ENCODE measurements at places on chromosomes 16 and 17. TPM values are rescaled to one million over a fixed set of nuclear protein-coding genes. Genes with fewer than 3 reads are reported as not detected.

GRCh38 chr17:42212382-42212781, 18.1 kb upstream of the GHDC start:
- DNase-seq = no peak

DNA sequence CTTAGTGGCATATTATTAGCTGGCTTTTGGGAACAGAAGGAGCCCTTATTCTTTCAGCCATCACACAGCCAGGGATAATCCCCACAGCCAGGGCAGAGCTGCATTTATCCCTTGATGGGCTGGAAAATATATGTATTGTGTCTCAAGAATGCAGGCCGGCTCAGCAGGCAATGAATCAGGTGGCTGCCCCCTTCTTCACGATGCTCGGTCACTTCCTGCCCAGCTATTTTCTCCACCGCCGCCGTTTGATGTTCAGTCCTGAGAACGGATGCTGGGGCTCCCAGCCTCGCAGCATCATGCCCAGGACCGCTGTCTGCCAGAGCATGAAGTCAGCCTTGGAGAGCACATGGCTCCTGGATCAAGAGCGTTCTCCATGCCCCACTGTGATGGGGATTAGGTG, 4.3 kb upstream of the MYH3 start:
- no peak for DNase-seq

GRCh38 chr17:42989141-42989540, 8.8 kb downstream of the RUNDC1 start:
- no peak for DNase-seq

DNA sequence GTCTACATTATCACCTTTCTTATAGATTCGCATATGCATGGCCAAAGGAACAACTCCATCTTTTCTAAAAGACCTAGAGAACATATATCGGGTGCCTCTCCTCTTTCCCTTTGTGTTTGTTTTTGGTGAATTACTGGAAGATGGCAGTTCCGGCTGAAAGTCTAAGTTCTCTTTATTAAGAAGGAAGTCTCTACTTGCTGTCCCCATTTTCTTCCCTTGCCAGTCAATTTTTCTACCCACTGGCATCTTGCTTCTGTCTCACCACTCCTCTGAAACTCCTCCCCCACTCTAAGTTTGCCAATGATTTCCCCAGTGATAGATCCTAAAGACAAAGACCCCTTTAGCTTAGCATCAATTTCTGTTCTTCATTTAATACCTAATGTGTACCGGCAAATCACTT, 93.9 kb upstream of the CORO6 start:
- no peak for DNase-seq

DNA sequence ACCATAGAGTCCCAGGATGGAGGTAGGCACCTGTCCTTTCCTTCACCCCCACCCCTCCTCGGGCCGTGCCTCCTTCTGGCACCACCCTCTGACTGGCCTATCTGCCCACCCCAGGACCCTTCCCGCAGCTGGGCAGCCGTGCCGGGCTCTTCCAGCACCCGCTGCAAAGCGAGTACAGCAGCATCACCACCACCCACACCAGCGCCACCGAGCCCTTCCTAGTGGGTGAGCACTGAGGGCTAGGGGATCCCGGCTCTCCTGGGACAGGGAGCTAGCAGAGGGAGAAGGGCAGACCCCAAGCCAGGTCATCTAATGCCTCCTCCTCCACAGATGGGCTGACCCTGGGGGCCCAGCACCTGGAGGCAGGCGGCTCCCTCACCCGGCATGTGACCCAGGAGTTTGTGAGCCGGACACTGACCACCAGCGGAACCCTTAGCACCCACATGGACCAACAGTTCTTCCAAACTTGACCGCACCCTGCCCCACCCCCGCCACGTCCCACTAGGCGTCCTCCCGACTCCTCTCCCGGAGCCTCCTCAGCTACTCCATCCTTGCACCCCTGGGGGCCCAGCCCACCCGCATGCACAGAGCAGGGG, 7.8 kb downstream of the GALK1 start:
- no peak for DNase-seq

- DNase-seq = peak; percentile 40
Measured at GRCh38 chr17:42920922-42921321, 20.3 kb downstream of the G6PC1 start.

DNA sequence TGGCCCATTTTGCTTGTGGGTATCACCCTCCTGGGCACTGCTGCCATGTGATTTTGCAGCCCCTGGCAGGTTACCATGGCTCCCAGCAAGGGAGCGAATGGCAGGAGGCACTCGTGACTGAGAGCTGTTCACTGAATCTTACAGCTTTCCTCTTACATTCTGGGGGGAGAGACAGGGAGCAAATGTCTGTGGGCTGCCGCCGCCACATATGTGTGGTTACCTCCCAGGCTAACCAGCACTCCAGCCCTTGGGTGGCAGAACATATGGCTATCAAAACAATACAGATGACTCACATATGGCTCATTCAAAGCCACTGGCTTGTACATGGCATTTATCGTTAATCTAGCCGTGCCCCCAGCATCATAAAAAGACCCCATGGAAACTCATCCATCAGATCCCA, 19.8 kb downstream of the GTF3C1 start:
- DNase-seq = no peak

GRCh38 chr16:89973654-89974335, 25.2 kb downstream of the DEF8 start:
- peak; percentile 80 for DNase-seq

- DNase-seq = no peak
Measured at GRCh38 chr16:79599256-79599836, 1.2 kb downstream of the MAF start.

DNA sequence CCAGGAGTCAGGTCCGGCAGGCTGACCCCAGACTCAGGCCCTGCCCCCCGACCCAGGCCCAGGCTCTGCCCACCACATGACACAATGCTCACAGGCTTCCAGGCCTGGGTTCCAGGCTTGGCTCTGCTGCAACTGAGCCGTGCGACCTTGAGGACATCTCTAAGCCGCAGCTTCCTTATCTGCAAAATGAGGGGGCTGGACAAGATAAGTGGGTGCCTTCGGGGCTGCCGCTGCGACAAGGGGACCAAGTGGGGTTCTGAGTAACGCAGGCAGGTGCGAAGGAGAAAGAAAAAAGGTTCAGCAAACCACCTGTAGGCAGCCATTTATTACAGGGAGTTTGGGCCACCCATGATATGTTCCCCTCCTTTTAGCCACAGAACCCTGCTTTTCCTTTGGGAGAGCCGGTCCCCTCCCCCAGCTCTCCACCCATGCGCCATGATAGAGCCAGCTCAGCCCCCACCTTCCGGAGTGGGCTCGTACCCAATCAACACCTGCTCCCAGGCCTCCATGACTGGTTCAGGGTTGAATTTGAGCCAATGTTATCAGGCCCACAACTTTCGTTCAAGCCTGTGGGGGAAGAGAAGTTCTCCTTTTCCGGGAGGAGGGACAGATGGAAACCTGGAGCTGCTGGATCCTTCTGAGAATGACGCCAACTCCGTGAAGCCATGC, 38.2 kb downstream of the RTN4RL1 start:
- no peak for DNase-seq

DNA sequence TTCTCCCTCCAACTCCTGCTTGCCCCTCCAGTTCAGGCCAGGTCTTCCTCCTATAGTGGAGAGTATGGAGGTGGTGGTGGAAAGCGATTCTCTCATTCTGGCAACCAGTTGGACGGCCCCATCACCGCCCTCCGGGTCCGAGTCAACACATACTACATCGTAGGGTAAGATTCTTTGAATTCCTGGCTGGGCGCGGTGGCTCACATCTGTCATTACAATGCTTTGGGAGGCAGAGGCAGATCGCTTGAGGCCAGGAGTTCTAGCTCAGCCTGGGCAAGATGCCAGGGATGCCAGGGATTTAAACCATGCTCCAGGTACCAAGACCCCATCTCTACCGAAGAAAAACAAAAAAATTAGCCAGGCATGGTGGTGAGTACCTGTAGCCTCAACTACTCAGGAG, 1.4 kb downstream of the ZG16 start:
- no peak for DNase-seq

GRCh38 chr17:2795441-2796163, 636 bp upstream of the RAP1GAP2 start:
- no peak for DNase-seq

DNA sequence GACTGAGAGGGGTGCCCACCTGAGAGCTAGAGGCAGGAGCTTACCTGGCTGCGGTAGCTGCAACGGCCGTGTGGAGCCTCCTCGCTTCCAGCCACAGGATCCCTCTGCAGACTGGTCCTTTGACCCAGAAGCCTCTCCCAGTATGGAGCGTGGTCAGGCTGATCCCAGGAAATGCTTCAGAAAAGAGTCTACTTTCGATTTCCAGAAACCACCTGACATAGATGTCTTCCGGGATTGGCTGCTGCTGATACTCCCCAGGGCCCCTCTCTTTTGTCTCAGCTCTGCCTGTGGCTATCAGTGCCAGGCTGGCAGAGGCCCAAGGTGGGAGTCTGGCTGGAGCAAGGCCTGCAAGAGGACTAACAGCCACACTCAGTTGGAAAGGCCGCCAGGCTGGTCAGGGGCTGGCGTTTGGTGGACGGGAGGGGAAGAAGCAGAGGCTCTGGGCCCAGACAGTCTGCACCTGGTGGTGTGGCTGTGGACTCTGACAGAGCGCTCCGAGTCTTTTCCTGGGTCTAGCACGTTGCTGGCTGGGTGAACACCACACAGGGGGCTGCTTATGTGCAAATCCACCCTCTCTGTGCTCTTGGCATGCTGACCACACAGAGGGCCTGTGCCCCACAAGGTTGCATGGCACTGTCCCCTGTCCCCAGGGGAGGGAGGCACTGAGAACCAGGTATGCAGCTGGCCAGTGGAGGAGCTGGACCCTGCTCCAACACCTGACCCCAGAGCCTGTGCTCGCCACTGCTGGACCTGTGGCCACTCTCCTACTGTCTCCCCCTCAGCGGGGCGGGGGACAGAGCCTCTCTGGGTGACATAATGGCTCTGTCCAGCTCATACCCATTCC, at the start of gene LGALS3BP:
TSS of gene LGALS3BP (minus strand) at position 144 of the 844 bp plus-strand sequence. CDS start 2,732 bp downstream, outside the sequence.
- DNase-seq = peak; percentile 90

GRCh38 chr17:45016823-45017222, 34.6 kb downstream of the DCAKD start:
- no peak for DNase-seq

- DNase-seq = no peak
Measured at GRCh38 chr17:69733171-69734012, 318.9 kb downstream of the MAP2K6 start.

DNA sequence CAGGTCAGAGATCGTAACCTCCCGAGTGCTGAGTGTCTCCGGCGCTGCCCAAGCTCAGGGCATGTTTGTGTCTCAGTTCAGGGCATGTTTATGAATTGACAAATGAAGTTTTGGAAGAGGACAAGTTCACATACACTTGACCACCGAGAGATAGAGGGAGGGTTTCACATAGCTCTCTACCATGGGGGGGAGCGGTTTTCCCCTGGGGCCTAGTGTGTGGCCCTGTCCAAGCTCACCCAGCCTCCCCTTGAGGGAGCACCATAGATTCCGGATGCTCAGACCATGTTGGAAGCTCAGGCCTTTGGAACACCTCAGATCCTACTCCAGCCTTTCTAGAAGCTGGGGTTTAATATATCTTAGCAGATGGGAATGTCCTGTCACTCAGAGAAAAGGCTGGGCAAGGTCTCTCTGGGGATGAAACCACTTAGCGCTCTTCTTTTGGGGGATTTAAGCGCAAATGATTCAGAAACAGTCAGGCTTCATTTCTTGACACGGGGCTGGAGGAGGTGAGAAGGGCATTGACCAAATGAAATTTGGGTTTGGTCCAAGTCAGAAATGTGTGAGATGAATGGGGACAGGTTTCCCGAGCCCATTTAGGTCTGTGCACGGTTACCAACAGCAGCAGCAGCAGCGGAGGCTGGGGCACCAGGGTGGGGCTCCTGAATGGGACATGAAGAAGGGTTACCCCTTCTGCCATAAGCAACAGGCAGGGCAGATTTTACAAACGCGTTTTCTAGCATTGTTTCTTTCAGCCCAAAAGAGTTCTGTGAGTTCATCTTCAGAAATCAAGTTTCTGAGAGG, 96.6 kb downstream of the METRNL start:
- DNase-seq = no peak

DNA sequence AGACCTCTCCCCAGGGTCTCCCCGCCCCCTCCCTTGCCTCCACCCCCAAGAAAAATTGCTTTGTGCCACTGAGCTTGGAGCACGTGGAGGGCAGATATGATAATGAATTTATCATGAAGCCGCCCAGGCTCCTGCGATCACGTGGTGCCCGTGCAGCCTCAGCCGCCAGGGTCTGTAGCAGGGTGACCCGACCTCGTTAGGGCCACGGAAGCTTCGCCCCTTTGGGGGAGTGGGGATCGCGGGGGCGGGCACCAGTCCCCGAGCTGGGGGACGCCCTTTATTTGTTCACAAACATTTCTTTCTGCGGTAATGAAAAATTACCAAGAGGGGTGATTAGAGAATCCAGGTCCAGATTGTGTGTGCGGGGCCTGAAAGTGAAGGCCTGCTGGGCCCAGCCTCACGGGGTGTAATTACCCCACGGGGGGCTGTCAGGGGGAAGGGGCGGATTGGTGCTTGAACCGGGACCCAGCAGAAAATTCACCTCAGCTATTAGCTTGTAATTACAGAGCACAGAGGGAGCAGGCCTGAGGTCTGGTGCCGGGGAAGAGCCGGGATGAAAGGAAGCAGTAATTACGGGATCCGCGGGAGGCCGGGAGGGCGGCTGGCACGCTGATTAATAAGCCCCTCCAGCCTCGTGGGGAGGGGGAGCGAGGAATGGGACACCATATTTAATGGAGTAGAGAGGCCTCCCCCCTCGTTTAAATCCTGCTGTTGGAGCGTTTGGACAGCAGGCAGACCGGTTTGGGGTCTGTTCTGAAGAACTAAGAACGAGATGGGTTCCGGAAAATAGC, 13.3 kb downstream of the GSE1 start:
- DNase-seq = no peak

DNA sequence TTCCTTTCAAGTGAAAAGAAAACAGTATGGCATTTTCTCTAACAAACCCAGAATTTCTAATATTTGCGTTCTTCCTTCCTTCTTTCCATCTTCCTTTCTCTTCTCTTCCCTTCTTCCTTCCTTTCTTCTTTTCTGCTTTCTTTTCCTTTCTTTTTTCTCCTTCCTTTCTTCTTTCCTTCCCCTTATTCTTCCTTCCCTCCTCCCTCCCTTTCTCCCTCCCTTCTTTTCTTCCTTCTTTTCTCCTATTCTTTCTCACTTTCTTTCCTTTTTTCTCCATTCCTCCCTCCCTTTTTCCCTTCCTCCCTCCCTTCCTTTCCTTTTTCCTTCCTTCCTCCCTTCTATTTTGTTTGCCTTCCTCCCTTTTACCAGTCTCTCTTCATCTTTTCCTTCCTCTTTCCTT, 194.8 kb downstream of the SHCBP1 start:
- no peak for DNase-seq

- no peak for DNase-seq
Measured at GRCh38 chr17:42530952-42531454, 5.0 kb upstream of the NAGLU start.

- DNase-seq = no peak
Measured at GRCh38 chr17:52532373-52532772, 373.9 kb upstream of the CA10 start.

Gene SLC52A1
- not detected for total RNA-seq

Gene HLF
- total RNA-seq = 0.05 TPM

Gene GJC1
- not detected for total RNA-seq

Gene AXIN1
- total RNA-seq = 88.4 TPM

Gene TMIGD1
- not detected for total RNA-seq

Gene KAT2A
- total RNA-seq = 49.6 TPM

Gene EIF3C
- 358 TPM for total RNA-seq

Gene NFATC2IP
- 66.3 TPM for total RNA-seq
